ENCODE measurements at places on chromosomes 11 and 22.

- no peak for DNase-seq
Measured at GRCh38 chr22:27513021-27513420, 288.5 kb downstream of the MN1 start.

- no peak for DNase-seq
Measured at GRCh38 chr22:32058656-32059260, 15.7 kb downstream of the SLC5A1 start.

DNA sequence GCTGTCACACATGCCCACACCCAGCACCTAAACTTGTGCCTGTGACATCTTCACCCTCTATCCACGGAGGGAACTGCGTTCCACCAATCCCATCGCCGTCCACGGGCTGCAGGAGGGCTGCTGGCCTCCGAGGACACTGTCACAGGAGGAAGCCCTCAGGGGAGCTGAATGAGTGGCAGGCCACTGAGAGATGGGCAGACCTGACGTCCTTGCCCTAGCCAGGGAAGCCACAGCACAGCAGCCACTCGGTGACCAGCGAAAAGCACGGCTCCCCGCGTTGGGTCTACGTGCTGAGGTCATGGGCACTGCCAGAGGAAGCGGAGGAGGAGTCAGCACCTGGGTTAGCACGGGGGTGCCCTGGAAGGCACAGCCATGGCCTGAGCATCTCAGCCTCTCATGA, 50.5 kb downstream of the IGSF9B start:
- no peak for DNase-seq

GRCh38 chr22:47161631-47162030, 399.2 kb downstream of the TBC1D22A start:
- DNase-seq = no peak

DNA sequence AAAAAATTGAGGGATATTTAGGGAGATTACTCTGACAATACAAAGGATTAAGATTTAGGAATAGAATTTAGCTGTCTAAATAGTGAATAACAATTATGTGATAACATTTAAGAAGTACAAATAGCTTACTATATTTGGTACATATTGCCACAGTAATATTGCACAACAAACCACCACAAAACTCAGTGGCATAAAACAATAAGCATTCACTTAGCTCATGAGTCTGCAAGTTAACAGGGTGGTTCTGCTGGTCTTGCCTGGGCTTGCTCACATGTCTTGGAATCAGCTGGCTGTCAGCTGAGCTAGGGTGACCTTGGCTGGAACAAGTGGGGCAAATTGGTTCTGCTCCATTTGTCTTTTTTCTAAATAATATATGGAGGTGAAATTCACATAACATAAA, 115.1 kb downstream of the DCDC1 start:
- no peak for DNase-seq

- no peak for DNase-seq
Measured at GRCh38 chr22:27795053-27795452, 6.5 kb downstream of the MN1 start.

- DNase-seq = no peak
Measured at GRCh38 chr11:126267650-126268049, 1.0 kb downstream of the SRPRA start.

All from activated T-cell treated with anti-CD3 and anti-CD28 coated beads for 24 hours (primary cell).